Fibroblast of villous mesenchyme (primary cell): ENCODE measurements at places on chromosomes 11 and 22. TPM values are rescaled to one million over a fixed set of nuclear protein-coding genes. Genes with fewer than 3 reads are reported as not detected.

DNA sequence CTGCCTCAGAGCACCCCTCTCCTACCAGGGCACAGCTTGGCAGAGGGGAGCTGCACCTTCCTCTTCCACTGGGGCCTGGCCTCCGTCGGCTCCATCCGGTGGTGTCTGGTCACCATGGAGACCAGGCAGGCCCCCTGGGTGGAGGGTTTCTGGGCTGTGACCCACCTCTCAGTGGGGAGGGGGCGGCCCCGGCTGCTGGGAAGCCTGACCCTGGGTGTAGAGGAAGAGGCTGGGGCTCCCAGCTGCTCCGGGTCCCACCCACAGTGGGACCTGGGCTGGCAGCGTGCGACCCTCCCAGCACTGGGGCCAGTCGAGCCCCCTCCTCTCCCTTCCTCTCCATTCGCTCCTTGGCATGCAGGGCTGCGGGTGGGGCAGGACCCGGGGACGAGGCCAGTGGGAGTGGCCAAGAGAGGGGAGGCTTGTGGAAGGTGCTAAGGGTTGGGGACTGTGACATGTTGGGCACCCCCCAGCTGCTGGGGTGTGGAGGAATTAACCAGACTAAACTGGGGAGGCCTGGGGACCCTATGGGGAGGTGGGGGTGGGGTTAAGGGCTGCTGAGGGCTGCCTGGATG, 46.8 kb downstream of the BRSK2 start:
- DNase-seq = no peak

- peak; percentile 42 for DNase-seq
Observed at GRCh38 chr11:66976028-66976467, 944 bp downstream of the C11orf86 start.

GRCh38 chr11:2912498-2912897, 16.7 kb downstream of the PHLDA2 start:
- DNase-seq = peak; percentile 54

DNA sequence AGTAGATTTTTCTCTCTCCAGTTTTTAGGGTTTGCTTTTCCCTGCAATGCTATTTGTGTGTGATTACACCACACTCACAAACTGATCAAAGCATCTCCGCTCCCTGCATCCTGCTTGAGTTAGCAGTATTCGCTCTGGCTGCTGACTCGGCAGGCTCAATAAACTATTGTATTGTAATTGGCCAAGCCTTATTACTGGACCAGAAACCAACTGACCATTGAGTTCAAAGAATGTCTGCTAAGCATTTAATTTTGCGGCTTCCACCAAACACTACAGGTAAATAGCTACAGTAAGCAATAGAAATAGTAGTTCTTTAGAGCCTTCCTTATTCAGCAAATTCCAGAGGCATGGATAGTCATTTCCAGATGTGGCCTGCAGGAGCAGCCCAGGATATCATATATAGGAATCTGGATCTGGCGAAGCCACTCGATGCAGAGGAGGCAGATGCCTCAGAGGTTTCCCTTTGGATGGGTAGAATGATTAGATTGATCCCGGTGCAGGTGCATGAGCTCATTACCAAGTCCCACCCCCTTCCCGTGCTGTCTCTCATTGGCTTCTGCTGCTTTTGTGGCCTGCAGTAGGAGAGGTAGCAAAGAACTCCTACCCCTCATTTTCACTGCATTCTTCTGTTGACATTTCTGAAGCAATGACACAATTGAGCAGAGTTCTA, 77.3 kb downstream of the COMMD9 start:
- no peak for DNase-seq

DNA sequence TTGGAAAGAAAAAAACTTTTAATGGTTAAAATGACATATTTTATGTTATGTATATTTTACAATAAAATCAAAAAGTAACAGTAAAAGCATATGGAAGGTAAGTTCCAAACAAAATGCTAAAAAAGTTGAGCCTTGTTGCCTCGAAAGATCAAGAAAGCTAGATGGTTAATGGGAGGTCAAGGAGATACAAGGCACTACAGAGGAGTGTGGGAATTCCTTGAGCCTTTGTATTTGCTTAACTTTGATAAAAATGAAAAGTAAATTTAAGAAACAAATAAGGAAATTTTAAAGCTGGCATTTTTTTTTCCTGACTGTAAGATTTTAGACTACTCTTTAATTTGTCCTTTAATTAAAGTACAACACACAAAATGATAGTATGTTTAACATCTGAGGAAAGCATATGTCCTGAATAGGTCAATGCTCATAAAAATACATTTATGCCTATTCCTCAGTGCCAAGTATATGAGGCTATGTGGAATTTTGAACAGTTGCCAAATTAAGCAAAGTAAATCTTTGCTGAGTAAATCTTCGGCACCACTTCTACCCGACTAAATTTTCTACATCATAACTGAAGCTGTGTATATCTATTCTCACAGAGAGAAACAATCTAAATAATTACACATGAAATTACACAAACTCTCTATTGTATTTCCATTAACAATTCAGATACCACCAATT, 108.8 kb downstream of the TTC28 start:
- DNase-seq = peak; percentile 43

GRCh38 chr11:60981515-60981914, 10.0 kb downstream of the CD6 start:
- no peak for DNase-seq

GRCh38 chr22:26259510-26259909, 90.2 kb downstream of the SEZ6L start:
- DNase-seq = peak; percentile 1

GRCh38 chr22:19800761-19801244, 40.2 kb downstream of the TBX1 start:
- peak; percentile 39 for DNase-seq

- no peak for DNase-seq
Observed at GRCh38 chr22:26447584-26448329, 18.7 kb downstream of the ASPHD2 start.

GRCh38 chr11:122215244-122215992, 99.4 kb upstream of the BLID start:
- peak; percentile 97 for DNase-seq

DNA sequence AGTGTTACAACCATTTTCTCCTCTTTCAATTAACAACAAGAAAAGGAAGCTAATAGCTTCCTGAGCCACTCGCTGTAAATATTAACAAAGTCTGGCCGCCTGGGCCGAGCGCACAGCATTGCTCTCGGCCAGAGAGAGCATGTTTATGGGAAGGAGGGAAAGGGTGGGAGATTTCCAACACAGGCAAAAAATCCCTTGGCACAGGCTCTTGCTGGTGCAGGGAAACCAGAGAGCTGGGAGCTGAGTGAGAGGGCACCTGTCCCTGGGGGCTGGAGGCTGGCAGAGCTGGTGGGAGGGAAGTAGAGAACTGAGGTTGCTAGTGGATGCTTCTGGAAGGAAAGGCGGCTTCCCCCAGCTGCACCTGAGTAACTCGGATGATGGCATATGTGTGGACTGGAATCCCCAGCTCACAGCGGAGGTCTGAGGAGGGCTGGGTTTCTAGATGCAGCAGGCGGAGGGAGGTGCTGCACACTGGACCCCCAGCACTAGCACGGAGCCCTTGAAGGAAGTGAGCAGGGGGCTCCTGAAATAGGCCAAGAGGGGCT, 59.6 kb downstream of the FLRT1 start:
- no peak for DNase-seq

DNA sequence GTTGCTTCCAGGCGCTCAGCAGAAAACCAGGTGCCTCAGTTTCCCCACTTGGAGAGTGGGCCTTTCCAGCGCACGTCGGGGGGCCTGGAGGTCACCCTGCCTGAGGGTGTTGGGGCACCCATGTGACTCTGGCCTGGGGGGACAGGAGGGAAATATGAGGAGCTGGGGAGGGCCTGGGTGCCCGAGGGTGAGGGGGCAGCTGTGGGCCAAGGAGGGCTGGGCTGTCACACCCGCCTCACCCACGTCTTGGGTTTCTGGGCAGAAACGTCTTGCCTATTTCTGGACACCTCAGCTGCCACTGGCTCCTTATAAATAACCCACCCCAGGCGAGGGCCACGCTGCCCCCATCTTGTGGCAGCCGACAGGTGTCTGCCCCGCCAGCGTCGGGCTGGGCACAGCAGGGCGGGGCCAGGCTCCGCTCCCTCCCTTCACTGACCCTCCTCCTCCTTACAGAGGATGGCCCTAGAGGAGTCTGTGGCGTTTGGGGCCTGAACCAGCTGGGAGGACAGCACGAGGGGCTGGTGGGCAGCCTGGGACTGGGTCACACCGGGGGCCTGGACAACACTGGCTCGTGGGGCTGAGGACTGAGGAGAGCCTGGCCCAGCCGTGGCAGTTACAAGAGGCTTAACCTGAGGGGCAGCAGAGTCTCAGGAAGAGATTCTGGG, 1.5 kb downstream of the TNNT3 start:
- DNase-seq = no peak

DNA sequence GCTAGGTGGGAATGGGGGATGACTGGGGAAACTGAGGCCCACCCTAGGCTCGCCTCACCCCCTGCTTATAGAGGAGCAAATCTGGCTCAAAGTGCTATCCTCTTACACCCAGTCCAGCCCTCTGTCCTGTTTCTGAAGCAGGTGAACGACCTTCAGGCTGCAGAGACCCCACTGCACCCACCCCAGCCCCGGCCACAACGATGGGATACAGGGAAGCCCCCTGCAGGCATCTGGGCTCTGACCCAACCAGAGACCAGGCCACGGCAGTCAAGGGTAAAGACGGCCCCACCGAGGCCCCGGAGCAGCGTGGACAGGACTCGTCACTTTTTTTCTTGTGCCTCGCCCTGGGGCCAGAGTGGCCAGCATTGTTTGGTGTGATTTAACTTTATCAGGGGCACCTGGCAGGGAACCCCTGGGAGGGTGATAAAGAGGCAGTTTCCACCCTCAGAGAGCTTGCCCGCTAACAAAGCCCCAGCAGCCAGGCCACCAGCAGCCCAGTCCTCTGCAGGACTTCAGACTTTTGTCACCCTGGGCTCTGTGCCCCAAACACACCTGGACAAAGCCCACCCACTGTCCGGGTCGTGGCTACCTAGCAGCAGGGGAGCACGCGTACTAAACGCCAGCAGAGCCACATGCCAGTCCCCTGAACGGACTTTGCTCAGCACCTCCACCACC, 612.6 kb downstream of the TBC1D22A start:
- no peak for DNase-seq

GRCh38 chr11:74470526-74470925, 3.2 kb upstream of the KCNE3 start:
- DNase-seq = no peak

DNA sequence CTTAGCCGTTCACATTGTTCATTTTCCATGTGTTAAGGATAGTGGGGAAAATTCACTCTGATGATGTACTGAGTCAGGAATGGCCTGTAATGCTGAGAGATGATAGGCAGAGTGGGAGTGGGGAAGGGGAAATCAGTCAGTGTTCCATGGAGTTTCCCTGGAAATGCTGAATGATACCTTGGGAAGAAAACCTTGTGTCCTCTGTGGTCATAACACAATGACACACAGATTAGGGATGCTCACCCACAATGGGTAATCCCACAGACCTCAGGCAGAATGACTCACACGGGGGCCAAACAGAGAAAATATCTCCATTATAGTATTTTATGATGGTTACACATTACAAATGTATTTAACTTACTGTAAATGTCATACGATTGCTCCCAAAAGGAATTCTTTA, 118.0 kb downstream of the SNX19 start:
- peak; percentile 63 for DNase-seq

GRCh38 chr22:20660441-20661054, 113.4 kb upstream of the SERPIND1 start:
- no peak for DNase-seq

DNA sequence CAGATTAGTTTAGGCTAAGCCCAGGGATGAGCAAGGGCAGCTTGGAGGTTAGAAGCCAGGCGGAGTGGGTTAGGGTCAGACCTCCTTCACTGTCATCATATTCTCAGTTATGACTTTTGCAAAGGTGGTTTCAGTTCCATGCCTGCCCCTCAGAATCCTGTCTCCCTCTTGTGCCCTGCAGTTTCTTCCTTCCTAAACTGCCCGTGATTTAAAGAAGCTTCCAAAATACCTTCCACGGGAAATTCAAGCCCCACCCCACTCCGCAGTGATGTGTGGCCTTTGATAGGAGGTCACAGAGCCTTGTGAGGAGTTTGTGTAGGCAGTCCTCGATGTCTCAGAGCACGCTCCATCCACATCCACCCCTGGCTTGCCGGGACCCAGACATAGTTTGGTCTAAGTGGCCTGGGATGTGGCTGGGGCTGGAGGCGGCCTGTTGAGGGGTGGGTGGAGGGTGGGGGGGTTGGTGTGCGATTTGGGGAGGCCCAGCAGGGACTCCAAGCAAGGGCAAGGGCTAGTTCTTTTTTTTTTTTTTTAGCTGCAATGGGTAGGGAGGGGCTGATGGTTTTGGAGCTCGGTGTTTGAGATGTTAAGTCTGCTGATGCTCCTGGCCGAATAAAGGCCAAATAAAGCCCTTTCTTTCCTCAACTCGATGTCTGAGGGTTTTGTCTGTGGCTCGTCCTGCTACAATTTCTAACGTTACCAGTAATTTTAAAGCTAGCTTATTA, 1.6 kb upstream of the IFITM1 start:
- no peak for DNase-seq

DNA sequence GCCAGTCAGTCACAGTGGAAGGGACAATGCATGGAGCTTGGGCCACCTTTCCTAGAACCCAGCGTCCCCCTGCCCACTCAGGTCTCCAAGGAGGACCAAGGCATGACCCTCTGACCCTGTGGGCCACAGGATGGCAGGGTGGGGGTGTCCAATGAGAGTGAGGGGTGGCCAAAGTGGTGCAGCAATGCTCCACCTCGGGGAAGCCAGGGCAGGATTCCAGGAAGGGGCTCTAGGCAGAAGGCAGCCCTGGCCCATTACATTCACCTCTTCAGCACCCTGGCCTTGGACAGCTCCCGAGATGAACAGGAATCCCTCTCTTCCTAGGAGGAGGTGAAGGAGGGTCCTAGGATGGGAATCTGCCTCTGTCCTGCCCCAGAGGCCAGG, 597.5 kb downstream of the BRD1 start:
- no peak for DNase-seq

- DNase-seq = no peak
Observed at GRCh38 chr11:77413850-77414460, 59.9 kb downstream of the PAK1 start.

DNA sequence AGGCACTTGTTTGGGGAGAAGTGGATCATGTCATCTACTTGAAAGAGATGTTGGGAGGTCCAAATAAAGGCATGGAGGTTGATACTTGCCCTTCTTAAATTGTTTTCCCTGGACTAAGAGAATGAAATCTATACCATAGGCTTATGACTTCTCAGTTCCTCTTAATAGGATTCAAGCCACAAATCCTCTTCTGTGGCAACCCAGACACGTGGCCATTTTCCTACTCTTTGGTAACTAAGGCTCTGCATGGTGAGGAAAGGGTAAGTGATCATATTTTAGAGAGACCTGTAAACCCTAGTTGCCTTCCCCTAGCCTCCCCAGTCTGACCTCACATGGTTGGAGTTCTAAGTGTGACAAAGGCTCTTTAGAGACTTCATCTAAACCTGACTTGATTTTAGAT, 72.9 kb upstream of the CD44 start:
- no peak for DNase-seq

GRCh38 chr11:111045407-111045803, 200.1 kb upstream of the POU2AF2 start:
- no peak for DNase-seq

- peak; percentile 3 for DNase-seq
Observed at GRCh38 chr11:121253951-121254350, 38.6 kb upstream of the SC5D start.

- DNase-seq = no peak
Observed at GRCh38 chr11:119341222-119342022, 739 bp upstream of the C1QTNF5 start.

Gene KIRREL3
- 5.2 and 9.9 TPM in 2 replicates for total RNA-seq

Gene OR4D5
- not detected in 2 replicates for total RNA-seq

Gene PATE2
- total RNA-seq = 0.32 TPM in 1 of 2 replicates, not detected in the other

Gene UPK2
- total RNA-seq = not detected in 2 replicates

Gene SPDYC
- not detected in 2 replicates for total RNA-seq

Gene MIAT
- total RNA-seq = 0.97 and 1.3 TPM in 2 replicates

Gene SLC22A12
- not detected in 2 replicates for total RNA-seq

Gene ANKK1
- under 0.01 TPM in 1 of 2 replicates, not detected in the other for total RNA-seq

Gene MOV10L1
- 9.7 and 10.8 TPM in 2 replicates for total RNA-seq

Gene IGHMBP2
- total RNA-seq = 9.9 and 14.2 TPM in 2 replicates

Gene SMARCB1
- total RNA-seq = 61.7 and 76.3 TPM in 2 replicates
